Hindlimb muscle (tissue), 1 donor: ENCODE measurements at places on chromosomes 3 and 15. TPM values are rescaled to one million over a fixed set of nuclear protein-coding genes. Genes with fewer than 3 reads are reported as not detected.
A peak's percentile ranks its signal among the peaks of the same experiment; 100 is the strongest.

- no peak for DNase-seq
These were observed 15.4 kb downstream of the PLSCR1 start for GRCh38 chr3:146529021-146529420.

DNA sequence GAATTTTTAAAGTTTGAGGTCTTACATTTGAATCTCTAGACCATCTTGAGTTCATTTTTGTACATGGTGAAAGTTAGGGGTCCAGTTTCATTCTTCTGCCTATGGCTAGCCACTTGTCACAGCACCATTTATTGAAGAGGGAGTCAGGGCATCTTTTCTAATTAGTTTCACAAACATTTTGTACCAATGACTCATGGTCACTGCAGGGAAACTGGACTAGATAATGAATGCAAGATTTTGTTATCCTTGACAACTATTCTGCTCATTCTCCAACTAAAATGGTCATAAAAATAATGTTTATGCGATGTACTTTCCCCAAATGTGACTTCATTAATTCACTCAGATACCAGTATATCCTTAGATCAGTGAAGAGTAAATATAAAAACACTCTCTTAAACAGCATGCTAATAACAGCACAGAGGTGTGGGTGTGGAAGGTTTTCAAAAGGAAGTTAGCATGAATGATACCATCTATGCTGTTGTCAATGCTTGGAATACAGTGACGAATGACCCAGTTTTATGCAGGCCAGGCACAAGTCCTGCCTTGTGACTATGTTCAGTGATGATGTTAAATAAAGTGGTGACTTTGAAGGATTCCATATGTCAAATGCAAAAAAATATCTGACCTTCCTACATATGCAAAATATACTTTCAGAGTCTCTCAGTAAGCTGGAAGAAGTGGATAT is 314.9 kb upstream of the TMCO5A start:
- DNase-seq = no peak

DNA sequence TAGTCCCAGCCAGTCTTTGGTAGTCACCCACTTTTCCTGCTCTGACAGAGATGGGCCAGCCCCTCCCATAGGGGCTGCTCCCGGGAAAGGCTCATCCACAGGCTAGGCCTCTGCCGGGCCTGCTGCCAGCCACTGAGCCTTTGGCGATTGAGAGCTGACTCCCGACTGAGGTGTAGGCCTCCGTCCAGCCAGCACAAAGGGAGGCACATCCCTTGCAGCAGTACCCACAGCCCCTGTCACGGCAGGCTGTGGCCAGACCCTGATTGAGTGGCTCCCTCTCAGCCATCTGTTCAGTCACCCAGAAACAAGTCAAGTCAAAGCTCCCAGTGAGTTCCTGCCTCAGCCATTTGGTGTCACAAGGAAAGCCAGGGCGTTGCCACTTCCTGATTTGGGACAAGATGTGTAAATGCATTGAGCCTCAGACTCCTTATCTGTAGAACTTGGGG is 6.2 kb upstream of the PAK6 start:
- no peak for DNase-seq

Gene NME9
- polyA plus RNA-seq = 0.86 TPM

DNA sequence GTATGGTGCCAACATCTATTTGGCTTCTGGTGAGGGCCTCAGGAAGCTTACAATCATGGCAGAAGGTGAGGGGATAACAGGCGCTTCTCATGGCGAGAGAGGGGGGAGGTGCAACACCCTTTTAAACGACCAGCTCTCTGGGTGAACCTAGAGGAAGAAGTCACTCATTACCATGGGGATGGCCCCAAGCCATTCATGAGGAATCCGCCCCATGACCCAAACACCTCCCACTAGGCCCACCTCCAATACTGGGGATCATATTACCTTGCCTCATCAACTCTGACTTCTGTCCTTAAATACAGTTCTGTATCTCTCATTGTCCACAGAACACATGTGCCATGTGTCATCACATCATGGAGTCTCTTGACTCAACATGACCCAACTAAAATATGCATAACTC is 37.5 kb upstream of the CLRN1 start:
- DNase-seq = no peak

Gene HRG
- polyA plus RNA-seq = 0.18 TPM

DNA sequence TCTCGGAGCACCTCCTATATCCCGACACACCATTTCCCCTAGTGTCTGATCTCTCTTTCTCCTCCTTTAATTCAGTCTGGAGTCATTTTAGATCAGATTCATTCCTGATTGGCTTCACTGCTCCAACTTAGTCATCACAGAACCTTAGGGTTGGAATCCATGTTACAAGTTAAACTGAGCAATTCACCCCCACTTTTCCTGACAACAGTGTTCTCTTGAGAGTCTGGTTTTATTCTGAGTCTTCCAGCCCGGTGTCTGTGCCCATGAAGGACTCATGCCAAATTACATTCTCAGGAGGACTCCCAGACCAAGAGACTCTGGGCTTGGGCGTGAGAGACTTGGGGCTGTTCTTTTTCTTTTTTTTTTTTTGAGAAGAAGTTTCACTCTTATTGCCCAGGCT is 57.5 kb downstream of the LPP start:
- no peak for DNase-seq

GRCh38 chr15:47997195-47998080 is 123.4 kb upstream of the SLC24A5 start:
- no peak for DNase-seq

DNA sequence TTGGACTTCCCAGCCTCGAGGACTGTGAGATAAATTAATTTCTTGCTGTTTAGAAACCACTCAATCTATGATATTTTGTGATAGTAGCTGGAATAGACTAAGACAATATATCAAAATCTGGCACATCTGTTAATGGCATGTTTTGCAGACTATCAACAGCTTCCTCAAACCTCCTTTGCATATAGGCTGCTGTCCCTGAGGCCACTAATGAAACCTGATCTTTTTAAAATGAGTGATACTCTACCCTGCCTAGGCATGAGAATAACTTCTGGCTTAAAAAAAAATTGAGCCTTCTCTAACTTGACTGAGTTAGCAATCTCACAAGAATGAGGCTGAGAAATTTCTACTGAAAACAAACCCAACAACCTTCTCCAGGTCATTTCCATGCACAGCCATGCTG is 176.0 kb upstream of the CRBN start:
- no peak for DNase-seq

- peak; percentile 43 for DNase-seq
These were observed 75.5 kb downstream of the DAPK2 start for GRCh38 chr15:63970621-63971426.

Gene MORC1
- not detected for polyA plus RNA-seq
